ENCODE measurements at places on chromosomes 3 and 15.

GRCh38 chr3:37479981-37480380 lies 305.6 kb upstream of the LRRFIP2 start:
- no peak for DNase-seq

GRCh38 chr15:60062826-60063225 lies 58.7 kb downstream of the FOXB1 start:
- DNase-seq = no peak

- no peak for DNase-seq
Observed at GRCh38 chr3:86147119-86147518, 843.8 kb downstream of the VGLL3 start.

- DNase-seq = no peak
Observed at GRCh38 chr15:66433726-66434125, 47.0 kb downstream of the MAP2K1 start.

DNA sequence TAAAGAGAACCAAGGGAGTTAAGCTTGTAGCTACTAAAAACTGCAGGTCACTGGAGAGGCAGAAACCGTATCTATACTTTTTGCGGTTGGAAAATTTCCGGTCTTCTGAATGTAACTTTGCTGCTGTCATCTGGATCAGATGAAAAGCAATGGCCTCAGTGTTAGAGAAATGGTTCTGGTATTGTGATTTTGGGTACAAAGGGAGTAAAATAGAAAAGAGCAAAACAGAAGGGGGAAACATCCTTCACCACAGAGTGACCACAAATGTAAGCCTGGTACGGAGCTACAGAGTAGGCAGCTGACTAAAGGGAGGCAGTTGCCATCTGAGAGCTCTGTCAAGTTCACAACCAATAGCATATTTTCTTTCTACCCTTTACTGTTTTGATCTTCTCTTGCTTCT lies 5.6 kb downstream of the CD96 start:
- peak; percentile 14 for DNase-seq

GRCh38 chr3:43994657-43995546 lies 246.8 kb upstream of the TOPAZ1 start:
- no peak for DNase-seq

DNA sequence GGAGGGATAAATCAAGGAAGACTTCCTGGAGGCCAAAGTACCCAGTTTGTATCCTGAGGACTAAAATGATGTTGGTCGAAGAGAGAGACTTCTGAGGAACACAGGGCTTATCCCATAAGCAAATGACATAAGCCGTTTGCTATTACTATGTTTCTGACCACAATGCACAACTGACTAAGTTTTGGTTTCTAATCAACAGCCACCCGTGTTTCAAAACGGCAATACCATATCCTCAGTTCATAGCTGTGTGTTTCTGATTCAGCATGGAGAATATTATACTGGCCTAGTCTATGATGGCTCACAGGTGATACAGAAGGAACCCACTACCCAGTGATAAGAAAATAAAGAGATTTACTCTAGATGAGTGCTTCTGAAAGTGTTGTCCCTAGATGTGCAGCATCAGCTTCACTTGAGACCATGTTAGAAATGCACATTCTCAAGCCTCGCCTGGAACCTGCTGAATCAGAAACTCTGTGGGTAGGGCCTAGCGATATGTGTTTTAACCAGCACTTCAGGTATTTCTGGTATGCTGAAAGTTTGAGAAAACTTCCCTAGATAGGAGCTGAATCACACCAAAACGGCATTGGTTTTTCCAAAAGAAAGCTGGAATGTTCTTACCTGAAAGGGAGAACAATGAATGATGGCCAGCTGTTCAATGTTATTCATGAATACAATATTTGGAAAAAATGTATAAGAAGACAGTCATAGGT lies 639.7 kb upstream of the NR2F2 start:
- DNase-seq = no peak

GRCh38 chr15:93527374-93528050 lies 438.5 kb upstream of the RGMA start:
- DNase-seq = no peak

DNA sequence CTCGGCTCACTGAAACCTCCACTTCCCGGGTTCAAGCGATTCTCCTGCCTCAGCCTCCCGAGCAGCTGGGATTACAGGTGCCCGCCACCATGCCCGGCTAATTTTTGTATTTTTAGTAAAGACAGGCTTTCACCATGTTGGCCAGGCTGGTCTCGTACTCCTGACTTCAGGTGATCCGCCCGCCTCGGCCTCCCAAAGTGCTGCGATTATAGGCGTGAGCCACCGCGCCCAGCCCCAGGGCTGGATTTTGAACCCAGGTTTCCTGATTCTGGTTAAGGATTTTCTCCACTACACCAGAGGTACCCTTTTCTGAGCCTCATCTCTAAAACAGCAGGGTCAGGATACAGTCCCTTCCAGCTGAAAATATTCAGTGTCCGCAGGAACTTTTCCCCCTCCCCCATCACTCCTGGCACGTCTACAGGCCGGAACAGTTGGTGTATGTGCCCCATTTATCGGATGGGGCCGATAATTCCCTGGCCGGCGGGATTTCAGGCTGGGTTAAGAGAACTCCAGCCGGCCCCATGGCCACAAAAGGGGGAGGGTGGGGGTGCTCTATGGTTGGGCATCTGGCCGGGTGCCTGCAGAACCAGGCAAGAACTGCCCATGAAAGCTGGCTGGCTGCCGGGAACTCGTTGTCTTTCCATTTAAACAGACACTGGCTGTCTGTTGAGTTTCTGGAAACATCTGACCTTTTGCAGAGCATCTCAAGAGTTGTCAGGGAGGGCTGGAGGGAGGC lies 26.8 kb upstream of the SEMA4B start:
- DNase-seq = no peak

DNA sequence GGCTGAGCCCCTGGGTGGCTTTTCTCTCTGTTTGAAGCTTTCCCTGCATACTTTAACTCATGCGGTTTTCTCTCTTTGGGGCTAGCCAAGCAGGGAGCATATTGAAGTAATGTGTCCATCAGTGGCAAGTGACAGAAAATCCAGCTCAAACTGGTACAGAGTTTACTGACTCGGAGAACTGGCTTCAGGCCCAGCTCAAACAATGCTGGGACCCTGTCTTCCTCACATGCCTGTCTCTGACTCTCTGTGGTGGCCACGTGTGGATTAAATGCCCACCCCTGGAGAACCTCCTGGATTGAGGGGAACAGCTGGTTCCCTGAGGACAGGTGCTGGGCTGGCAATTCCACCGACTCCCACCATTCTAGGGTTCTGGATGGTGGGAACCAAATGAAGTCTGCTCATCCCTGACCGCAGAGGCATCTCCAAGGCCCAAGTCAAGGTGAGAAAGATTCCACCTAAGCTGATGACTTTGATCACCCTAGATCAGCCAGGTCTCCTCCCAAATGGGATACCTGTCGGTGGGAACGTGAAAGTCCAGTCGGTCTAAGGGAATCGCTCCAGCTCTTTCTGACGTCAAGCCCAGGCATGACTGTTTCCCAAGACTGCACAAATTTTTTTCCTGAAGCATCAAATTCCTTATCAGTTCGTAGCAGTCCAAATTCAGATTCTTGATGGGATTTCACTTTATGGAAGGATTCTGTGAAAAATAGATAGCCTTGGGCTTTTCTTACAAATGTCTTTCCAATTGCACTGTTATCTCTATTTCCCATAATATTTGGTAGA lies 16.3 kb upstream of the HDAC11 start:
- DNase-seq = no peak

GRCh38 chr3:129809297-129809696 lies 84.2 kb downstream of the TMCC1 start:
- no peak for DNase-seq

GRCh38 chr15:66891776-66892175 lies 173.6 kb upstream of the SMAD3 start:
- DNase-seq = no peak

GRCh38 chr15:52803108-52803466 lies 13.0 kb upstream of the ONECUT1 start:
- DNase-seq = no peak

- no peak for DNase-seq
Observed at GRCh38 chr3:72579581-72580245, 268.5 kb downstream of the SHQ1 start.

GRCh38 chr3:128236657-128237056 lies 83.4 kb downstream of the EEFSEC start:
- no peak for DNase-seq

GRCh38 chr3:40846451-40846850 lies 321.7 kb downstream of the ZNF621 start:
- no peak for DNase-seq

- no peak for DNase-seq
Observed at GRCh38 chr3:45417930-45418847, 29.8 kb downstream of the LARS2 start.

DNA sequence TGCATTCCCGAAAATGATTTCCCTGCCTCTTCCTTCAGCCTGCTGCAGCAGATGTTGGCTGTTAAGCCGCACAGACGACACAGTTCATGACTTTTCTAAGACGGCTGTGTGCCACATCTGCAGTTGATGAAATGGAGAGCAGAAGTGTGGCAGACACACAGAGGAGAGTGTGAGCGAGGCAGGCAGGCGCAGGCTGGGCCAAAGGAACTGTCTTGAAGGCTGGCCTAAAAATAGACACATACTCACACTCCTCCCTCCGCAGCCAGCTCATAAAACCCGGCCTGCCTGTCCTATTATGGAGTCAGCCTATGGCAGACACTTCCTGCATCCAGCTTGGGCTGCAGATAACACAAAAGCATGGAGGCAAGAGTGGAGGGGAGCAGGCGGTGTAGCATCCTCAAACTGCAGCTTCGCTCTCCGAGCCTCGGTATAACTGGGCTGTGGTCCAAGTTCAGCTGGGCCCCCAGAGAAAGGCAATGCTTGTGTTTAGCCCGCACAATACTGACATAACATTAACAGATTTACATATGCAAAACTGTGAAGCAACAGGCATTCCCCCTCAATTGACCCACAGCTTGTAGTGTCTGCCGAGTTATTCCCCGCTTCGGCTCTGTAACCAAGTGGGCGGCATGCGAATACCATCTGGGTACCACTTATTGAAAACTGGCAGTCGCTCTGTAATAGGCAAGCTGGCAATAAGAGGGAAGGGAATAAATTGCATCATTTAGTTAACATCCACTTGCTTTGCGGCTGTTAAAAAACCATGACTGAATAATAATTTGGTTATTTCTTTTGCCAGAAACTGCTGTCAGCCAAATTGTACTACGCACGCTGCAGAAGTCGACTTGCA lies 40.8 kb downstream of the FOXP1 start:
- no peak for DNase-seq

All from activated T-helper 1 cell treated with Interleukin-2 at 50 U/mL for 16 hours (primary cell).